ENCODE measurements at places on chromosomes 2 and 18.

GRCh38 chr18:53033128-53033527 is 693.1 kb downstream of the DCC start:
- no peaks in the 10 kb centered on the region for H3K27me3 ChIP-seq
- no peak for DNase-seq
- no peak overlapping the region for H3K27ac ChIP-seq
- no peaks in the 10 kb centered on the region for H3K36me3 ChIP-seq

DNA sequence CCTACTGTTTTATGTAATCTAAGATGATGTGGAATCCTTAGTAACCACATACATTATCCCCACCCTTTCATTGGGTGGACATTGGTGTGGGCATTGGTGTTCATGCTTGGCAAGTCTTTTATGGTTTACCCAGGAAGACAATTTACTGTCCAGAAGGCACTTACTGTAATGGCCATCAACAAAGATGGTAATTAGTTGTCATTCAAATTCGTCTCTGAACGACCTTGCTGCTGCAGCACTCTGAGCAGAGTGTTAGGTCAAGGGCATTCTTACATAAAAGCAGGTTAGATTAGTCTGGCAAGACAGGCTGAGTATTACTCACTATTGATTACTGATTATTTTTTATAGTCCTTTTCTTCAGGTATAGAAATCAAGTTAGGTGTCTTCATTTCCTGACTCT is 447.9 kb downstream of the XIRP2 start:
- no peak for DNase-seq
- H3K36me3 ChIP-seq: no peaks in the 10 kb centered on the region
- no peak overlapping the region for H3K27ac ChIP-seq
- no peak overlapping the region for H3K4me3 ChIP-seq
- H3K27me3 ChIP-seq: no peaks in the 10 kb centered on the region

DNA sequence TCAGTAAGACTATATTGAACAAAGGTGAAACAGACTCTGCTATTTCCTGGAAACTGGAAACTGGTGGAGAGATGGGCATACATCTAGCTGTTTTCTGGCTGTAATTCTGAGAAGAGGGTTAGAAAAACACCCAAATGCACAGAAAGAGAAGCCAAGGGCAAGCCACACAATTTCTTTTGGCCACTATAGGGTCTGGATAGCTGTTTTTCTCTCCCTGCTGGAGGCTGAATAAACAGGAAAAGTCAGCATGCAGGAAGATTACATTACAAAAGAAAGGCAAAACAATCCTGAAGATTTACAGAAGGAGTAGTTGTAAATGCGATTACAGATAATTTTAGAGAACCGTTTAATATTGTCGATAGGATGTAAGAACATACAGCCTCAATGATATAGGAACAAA is 186.2 kb upstream of the REG3G start:
- H3K4me1 ChIP-seq: no peaks in the 10 kb centered on the region
- H3K36me3 ChIP-seq: no peaks in the 10 kb centered on the region
- DNase-seq: no peak
- H3K27me3 ChIP-seq: no peaks in the 10 kb centered on the region

DNA sequence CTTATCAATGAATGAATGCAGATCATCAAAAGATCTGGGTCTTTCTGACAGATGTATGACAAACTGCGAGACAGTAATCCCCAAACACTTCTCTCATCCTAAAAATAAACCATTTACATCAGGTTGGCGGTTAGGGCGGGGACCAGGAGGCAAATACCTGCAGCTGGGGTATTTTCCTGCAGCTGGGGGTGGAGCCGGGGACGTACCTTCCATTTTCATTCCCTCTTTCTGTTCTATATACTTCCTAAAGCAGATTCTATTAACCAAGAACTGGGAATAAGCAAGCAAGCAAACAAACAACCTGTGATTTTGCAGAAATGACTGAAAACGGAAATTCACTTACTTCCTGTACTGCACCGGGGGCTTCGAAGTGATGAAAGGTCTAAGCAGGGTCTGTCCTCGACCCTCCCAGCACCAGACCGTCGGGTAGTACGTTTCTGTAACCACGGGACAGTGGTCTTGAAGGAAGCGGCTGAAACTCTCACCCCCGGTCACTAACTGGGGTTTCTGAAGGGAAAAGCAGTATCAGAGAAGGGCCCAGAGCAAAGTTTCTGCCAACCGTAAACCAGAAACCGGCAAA is 1.2 kb downstream of the ABHD3 start:
- no peaks in the 10 kb centered on the region for H3K27me3 ChIP-seq
- peak overlapping the region; percentile 79 for H3K4me3 ChIP-seq
- peaks cover 7% of the 10 kb centered on the region for H3K4me1 ChIP-seq
- DNase-seq: no peak
- H3K36me3 ChIP-seq: peaks cover 48% of the 10 kb centered on the region

DNA sequence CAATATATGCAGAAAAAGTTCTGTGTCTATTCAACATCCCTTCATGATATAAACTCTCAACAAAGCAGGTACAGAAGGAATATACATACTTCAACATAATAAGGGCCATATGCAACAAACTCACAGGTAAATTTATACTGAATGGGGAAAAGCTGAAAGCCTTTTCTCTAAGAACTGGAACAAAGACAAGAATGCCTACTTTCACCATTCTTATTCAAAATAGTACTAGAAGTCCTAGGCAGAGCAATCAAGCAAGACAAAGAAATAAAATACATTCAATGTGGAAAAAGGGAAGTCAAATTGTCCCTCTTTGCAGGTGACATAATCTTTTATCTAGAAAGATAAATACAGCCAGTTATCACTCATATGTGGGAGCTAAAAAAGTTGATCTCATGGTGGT is 116.3 kb downstream of the ACVR1 start:
- H3K27me3 ChIP-seq: no peaks in the 10 kb centered on the region
- H3K4me3 ChIP-seq: no peak overlapping the region
- H3K27ac ChIP-seq: no peak overlapping the region
- peaks cover 34% of the 10 kb centered on the region for H3K36me3 ChIP-seq
- DNase-seq: no peak

DNA sequence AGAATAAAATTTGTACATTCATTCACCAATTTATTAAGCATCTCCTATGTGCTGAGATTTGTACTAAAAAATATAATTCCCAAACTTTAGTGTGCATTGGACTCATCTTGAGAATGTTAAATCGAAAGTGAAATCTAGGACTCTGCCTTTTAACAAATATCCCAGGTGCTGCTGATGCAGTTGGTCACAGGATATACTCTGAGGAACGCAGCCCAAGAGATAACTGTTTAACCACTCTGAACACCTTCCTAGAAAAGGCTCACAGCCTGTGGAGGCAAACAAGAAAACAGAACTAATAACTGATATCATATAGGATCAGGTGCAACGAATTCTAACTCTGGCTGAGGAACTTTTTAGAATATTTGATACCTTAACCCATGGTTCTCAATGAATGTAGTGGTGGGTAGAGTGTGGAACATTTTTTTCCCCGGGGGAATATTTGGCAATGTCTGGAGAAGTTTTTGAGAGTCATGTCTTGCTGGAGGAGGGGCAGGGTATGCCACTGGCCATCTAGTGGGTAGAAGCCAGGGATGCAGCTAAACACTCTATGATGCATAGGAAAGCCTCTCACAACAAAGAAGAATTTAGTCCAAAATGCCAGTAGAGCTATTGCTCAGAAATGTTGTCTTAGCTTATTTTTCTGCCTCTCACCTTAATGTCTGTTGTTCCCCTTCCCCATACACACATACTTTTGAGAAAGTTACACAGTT is 96.5 kb downstream of the EHBP1 start:
- H3K36me3 ChIP-seq: peaks cover 7% of the 10 kb centered on the region
- no peak overlapping the region for H3K4me3 ChIP-seq
- no peak for DNase-seq

DNA sequence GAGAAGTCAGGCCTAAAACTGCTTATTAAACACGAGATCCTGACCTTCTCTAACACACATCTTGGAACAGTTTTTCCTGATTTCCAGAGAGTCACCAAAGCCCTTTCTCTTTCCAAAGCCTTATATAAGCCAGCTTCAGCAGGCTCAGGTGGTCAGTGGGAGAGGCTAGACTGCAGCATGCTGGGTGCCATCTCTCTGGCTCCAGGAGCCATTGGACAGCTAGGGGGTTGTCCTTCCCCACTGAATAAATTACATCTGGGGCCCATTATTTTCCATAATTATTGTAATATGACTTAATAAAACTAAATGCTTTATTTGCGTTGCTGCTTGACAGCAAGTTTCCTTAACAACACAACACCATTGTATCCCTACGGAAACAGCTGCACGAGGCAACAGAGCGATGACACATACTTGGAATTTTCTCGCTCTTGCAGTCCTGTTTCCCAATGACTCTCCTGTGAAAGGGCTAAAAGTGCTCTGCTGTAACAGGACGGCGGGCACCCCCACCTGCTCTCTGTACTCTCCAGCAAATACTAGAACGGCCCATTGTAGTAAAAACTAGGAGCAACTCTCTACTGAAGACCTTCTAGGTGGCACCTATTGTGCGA is 160.6 kb downstream of the RNF144A start:
- no peaks in the 10 kb centered on the region for H3K4me1 ChIP-seq
- H3K4me3 ChIP-seq: no peak overlapping the region
- DNase-seq: no peak

DNA sequence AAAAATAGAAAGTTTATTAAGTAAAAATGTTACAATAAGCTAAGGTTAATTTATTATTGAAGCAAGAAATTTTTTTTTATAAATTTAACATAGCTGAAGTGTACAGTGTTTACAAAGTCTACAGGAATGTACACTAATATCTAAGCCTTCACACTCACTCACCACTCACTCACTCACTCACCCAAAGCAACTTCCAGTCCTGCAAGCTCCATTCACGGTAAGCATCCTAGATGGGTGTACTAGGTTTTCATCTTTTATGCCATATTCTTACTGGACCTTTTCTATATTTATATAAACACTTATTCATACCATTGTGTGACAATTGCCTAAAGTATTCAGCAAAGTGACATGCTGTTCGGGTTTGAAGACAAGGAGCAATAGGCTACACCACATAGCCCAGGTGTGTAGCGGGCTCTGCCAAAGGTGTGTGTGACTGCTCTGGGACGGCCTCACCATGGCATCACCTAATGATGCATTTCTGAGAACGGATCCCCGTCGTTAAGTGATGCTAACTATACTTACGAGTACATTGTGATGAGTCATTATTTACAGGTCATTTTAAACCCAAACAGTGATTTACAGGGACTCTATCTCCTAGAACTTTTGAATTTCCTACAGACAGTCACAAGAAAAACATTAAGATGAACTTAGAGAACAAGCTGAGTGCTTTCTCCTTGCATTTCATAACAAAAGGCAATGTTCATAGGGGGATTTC is 76.3 kb upstream of the ID2 start:
- H3K27me3 ChIP-seq: no peaks in the 10 kb centered on the region
- no peak overlapping the region for H3K4me3 ChIP-seq
- DNase-seq: peak; percentile 74

Data from SJSA1 (cell line).